Fibroblast of lung (primary cell): ENCODE measurements at places on chromosomes 4 and X. TPM values are rescaled to one million over a fixed set of nuclear protein-coding genes. Genes with fewer than 3 reads are reported as not detected.

DNA sequence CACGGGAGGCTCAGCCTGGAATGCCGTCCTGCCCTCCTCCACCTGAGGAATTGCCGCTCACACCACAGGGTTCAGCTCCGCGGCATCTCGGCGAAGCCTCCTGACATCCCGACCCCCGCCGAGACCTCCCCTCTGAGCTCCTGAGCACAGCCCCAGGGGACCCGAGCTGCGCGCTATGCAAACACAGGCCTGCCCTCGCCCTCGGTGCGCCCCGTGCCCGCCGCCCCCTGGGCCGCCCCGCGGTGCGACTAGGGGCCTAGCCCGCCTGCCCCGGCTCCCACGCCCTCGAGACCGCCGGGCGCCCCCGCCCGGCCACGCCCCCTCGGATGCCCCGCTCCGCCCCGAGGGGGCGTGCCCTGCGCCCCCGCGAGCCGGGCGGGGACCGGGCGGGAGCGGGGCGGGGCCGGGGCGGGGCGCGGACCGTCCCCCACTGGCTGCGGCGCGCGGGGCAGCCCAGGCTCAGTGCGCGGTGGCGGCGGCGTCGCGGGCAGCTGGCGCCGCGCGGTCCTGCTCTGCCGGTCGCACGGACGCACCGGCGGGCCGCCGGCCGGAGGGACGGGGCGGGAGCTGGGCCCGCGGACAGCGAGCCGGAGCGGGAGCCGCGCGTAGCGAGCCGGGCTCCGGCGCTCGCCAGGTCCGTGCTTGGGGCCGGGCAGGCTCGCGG is at the start of gene FGFR3:
Gene FGFR3, plus strand, starts transcription at position 462 of the 664 bp plus-strand sequence. CDS start 642 bp downstream, outside the sequence.
- H3K4me3 ChIP-seq: no peak within 1 kb of the TSS
- H3K27me3 ChIP-seq: peaks cover 21% of the 10 kb centered on the region
- peak; percentile 10 for DNase-seq
- no peaks in the 10 kb centered on the region for H3K4me1 ChIP-seq

- H3K4me3 ChIP-seq: no peak overlapping the region
- no peaks in the 10 kb centered on the region for H3K27me3 ChIP-seq
- H3K36me3 ChIP-seq: no peaks in the 10 kb centered on the region
- H3K27ac ChIP-seq: no peak overlapping the region
- no peak for DNase-seq
Observed at GRCh38 chrX:130136496-130136895, 26.2 kb upstream of the ELF4 start.

- no peak overlapping the region for H3K4me3 ChIP-seq
- no peaks in the 10 kb centered on the region for H3K36me3 ChIP-seq
- no peaks in the 10 kb centered on the region for H3K4me1 ChIP-seq
- no peak for DNase-seq
Observed at GRCh38 chrX:66012094-66012534, 27.8 kb downstream of the VSIG4 start.

GRCh38 chr4:125360727-125361126 is 46.0 kb downstream of the FAT4 start:
- no peaks in the 10 kb centered on the region for H3K4me1 ChIP-seq
- no peak for DNase-seq
- no peak overlapping the region for H3K4me3 ChIP-seq
- H3K36me3 ChIP-seq: no peaks in the 10 kb centered on the region

MAGED4B gene
- 22.1 and 23.5 TPM in 2 replicates for total RNA-seq
